Left ventricle myocardium inferior (tissue), 1 donor: ENCODE measurements at places on chromosomes 4 and X. TPM values are rescaled to one million over a fixed set of nuclear protein-coding genes. Genes with fewer than 3 reads are reported as not detected.

DNA sequence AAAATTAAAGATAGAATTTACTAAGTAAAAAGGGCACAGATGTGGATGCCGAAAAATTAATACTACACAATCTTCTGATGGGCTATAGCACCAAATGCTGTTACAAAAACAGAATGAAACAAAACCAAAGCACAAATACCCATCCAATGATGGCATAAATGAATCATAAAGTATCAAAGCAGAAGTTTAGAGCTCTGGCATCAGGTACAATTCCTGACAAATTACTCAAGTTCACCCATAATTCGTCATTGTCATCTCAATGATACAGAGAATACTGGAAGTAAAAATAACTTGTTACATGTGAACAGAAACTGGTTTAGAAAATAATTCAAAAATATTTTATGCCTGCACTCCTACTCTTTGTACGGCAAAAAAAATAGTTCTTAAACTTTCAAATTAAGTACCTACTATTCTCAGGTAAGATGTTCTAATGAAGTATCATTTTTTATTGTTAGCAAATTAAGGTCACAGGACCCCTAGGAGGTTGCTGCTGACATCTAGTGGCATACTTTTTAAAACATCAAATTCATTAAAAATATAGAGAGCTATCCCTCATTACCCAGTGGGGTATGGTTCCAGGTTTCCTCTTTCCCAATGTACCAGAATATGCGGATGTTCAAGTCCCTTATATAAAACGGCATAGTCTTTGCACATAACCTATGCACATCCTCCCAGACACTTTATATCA is 126.1 kb downstream of the INPP4B start:
- no peak for DNase-seq

DNA sequence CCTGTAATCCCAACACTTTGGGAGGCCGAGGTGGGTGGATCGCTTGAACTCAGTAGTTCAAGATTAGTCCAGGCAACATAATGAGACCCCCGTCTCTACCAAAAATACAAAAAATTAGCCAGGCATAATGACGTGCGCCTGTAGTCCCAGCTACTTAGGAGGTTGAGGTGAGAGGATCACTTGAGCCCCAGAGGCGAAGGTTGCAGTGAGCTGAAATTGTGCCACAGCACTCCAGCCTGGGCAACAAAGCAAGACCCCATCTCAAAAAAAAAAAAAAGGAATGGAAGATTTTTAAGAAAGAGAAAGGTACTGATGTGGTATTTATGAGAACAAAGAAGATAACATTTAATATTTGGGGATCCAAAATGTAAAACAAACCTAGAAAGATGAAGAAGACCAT is 27.0 kb upstream of the NMU start:
- no peak for DNase-seq

Gene POLN
- total RNA-seq = 2.2 TPM

Gene DMD
- total RNA-seq = 143 TPM

DNA sequence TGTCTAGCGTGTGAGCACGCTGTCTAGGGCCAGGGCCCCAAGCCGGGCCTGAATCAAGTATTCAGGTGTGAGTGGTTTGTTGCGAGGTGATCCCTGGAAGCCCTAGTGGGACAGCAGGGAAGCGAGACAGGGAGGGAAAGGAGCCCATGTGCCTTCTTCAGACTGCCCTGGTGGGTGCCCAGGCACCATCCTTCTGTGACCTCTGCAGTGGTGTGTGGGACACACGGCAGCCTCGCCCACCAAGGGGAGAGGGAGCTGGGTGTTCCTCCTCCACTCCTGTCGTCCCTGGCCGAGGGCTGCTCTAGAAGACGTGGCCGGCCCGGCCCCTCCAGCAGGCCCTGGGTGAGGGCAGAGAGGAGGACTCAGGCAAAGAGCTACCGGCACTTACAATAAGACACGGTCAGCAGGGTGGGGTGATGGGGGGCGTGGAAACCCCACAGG is 47.4 kb downstream of the HTRA3 start:
- DNase-seq = no peak

Gene UBL4A
- 60.2 TPM for total RNA-seq

GRCh38 chr4:48311896-48312295 is 29.4 kb upstream of the SLAIN2 start:
- DNase-seq = no peak
